ENCODE measurements at places on chromosomes 4 and X. TPM values are rescaled to one million over a fixed set of nuclear protein-coding genes. Genes with fewer than 3 reads are reported as not detected.

Gene TBC1D19
- total RNA-seq = 12.6 TPM

Gene ABLIM2
- total RNA-seq = 1.6 TPM

Gene EGFL6
- not detected for total RNA-seq

Gene NOX1
- not detected for total RNA-seq

Gene ADH1B
- total RNA-seq = not detected

Gene COMMD8
- total RNA-seq = 22.7 TPM

Gene GUCY1A1
- total RNA-seq = 0.17 TPM

Gene CTAG1A
- total RNA-seq = not detected

Gene UTP14A
- 55.4 TPM for total RNA-seq

DNA sequence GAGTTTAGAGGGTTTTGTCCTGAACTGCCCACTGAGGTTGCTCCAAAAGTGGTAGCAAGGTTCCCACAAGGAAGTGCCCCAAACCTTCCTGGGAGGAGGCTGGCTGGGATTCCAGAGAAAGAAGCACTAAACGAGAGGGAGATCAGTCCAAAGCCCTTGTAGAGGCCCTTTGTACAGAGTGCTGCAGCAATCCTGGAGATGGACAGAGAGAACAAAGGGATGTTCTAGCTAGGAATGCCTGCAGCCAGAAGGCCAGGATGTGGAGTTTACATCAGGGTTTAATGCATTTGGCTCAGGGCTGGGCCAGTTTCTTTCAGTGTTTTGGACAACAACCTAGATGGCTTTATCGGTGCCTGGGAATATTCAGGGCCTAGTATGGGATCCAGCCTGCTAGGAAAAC, 2155.1 kb upstream of the AGA start:
- no peaks in the 10 kb centered on the region for H3K4me1 ChIP-seq
- no peak overlapping the region for H3K4me3 ChIP-seq
- no peaks in the 10 kb centered on the region for H3K27me3 ChIP-seq
- H3K36me3 ChIP-seq = no peaks in the 10 kb centered on the region
- H3K27ac ChIP-seq = no peak overlapping the region

DNA sequence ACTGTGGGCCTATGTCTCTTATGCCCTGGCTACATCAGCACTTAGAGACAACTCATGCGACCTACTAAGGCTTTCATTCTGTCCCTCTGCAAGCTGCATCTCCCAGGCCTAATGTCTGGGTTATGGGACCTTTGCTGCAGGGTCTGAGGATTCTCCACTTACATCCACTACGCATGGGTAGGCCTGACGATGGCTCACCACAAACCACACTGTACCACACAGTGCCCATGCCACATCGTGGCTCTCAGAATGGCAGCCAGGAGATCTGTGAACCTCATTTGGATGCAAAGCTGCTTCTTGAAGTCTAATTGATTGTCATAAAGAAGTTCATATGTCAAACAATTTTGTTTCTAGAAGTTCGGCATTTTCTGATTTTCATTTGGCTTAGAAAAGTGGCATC, 84.6 kb upstream of the BEND4 start:
- no peak overlapping the region for H3K27ac ChIP-seq
- H3K4me1 ChIP-seq = no peaks in the 10 kb centered on the region
- no peaks in the 10 kb centered on the region for H3K36me3 ChIP-seq
- DNase-seq = no peak

- H3K4me3 ChIP-seq = no peak overlapping the region
- H3K27me3 ChIP-seq = no peaks in the 10 kb centered on the region
- H3K27ac ChIP-seq = no peak overlapping the region
- DNase-seq = no peak
Observed at GRCh38 chrX:10773318-10773717, 152.9 kb upstream of the MID1 start.

GRCh38 chr4:160563552-160564282, 1460.8 kb downstream of the RAPGEF2 start:
- DNase-seq = no peak
- no peaks in the 10 kb centered on the region for H3K36me3 ChIP-seq
- H3K27me3 ChIP-seq = no peaks in the 10 kb centered on the region
- no peak overlapping the region for H3K27ac ChIP-seq
- no peak overlapping the region for H3K4me3 ChIP-seq
- no peaks in the 10 kb centered on the region for H3K4me1 ChIP-seq

DNA sequence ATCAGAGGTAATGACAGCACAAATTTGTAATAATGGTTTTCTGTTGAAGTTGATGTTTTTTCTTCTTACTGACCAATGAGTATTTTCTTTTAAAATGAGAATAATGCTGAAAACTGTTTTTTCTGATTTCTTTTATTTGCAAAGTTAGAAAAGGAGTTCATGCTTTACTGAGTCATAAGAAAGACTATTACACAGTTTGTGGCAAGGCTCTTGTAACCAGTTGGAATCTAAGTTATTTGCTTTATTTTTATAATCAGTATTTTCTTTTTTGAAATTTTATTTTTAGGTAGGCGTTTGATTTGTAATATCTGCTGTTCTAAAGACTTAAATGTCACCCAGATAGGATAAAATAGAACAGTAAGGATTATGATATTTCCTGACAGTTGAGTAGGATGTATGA, 25.5 kb downstream of the ANAPC4 start:
- DNase-seq = no peak
- H3K4me1 ChIP-seq = no peaks in the 10 kb centered on the region

- no peak for DNase-seq
- H3K4me1 ChIP-seq = 0 out of 2 replicates have a peak, but pooled peaks cover 8% of the 10 kb centered on the region
- peaks cover 18% of the 10 kb centered on the region for H3K36me3 ChIP-seq
- no peak overlapping the region for H3K4me3 ChIP-seq
- H3K27ac ChIP-seq = no peak overlapping the region
Observed at GRCh38 chr4:142420311-142421095, 425.6 kb downstream of the INPP4B start.

DNA sequence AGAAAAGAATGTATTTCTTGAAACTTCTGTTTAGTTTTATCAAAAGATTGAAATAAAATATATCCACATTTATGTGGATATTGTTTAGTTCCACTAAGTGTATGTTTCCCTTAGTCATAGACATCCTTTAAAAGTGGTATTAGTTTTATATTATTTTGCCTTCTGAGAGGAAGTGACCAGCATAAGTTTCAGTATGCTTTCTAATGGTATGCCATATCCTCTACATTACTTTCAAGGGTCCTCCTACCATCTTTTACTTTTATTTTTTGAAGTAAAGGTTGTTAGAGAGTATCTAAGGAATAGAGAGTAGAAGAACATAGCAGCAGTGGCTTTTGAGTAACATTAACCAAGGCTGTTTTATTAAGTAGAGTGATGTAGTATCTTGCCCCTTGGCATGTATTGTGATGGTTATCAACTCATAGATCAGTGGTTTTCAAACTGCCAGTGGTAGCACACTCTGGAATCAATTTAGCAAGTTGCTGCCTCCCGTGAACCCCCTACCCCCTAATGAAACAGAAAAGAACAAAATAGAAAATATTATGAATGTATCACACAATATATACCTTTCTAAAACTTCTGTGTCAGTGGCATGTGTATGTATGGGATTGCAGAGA, 44.8 kb downstream of the RBPJ start:
- H3K36me3 ChIP-seq = no peaks in the 10 kb centered on the region
- no peak overlapping the region for H3K27ac ChIP-seq
- H3K4me1 ChIP-seq = no peaks in the 10 kb centered on the region
- no peak overlapping the region for H3K4me3 ChIP-seq

DNA sequence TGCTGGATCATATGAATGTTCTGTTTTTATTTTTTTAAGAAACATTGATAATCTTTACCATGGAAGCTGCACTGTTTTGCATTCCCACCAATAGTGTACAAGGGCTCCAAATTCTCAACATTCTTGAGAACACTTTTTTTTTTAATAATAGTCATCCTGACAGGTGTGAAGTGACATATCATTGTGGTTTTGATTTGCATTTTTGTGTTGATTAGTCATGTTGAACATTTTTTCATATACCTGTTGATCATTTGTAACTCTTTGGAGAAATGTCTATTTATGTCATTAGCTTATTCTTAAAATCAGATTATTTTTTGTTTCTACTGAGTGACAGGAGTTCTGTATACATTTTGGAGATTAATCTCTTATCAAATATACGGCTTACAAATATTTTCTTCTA, 408.5 kb downstream of the GLUD2 start:
- no peaks in the 10 kb centered on the region for H3K4me1 ChIP-seq
- H3K4me3 ChIP-seq = no peak overlapping the region
- DNase-seq = no peak

GRCh38 chr4:168751263-168752225, 254.7 kb downstream of the PALLD start:
- H3K4me3 ChIP-seq = no peak overlapping the region
- no peak overlapping the region for H3K27ac ChIP-seq
- DNase-seq = no peak

DNA sequence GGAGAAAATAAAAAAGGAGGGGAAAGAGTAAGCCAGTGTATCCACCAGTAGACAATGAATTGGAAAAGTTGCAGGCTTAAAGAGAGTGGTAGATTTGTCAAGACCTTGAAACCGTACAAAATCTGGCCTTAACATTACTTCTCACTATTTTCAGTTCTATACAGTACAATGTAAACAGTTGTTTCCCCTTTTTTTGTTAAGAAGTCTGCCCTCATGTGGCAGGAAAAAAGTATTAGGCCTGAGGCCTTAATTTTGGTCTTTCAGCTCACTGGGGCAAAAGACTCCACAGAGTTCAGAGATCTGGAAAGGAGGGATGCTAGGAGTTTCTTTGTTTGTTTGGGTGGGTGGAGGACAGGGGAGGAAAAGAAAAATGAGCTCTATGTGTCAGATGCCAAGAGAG, 92.8 kb upstream of the CCDC160 start:
- no peak for DNase-seq
- no peaks in the 10 kb centered on the region for H3K4me1 ChIP-seq
- no peaks in the 10 kb centered on the region for H3K36me3 ChIP-seq
- no peaks in the 10 kb centered on the region for H3K27me3 ChIP-seq
- no peak overlapping the region for H3K4me3 ChIP-seq

GRCh38 chr4:111228874-111229273, 606.0 kb upstream of the PITX2 start:
- H3K4me3 ChIP-seq = no peak overlapping the region
- H3K36me3 ChIP-seq = no peaks in the 10 kb centered on the region
- H3K4me1 ChIP-seq = no peaks in the 10 kb centered on the region
- DNase-seq = no peak

DNA sequence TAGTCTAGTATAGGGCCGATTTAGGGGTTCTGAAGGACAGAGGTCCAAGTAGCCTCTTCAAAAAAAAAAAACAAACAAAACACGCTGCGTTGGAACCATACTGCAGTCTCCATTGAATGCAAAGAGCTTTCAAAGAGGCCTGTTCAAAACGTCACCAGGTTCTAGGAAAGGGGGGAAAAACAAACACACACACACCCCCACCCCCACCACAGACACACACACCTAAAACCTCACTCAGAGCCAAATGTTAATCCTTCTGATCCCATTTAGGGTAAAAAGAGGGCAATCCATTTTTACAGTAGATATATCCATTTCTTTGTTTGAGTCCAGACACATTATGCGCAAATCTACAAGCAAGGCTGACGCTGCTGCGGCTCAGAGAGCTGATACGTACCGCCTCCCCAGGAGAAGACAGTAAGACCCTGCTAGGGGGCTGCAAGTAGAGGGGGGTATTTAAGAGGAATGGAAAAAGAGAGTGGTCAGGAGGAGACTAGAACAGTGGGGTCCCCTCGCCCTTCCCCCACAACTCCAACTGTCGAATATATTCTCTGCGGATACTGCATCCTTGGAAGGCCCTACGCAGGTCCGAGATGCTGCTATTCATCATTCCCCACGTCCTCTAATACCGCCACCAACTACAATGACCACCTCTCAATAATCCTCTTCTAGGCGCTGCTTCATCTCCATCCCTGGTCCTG, 1.3 kb downstream of the NKRF start:
- H3K4me1 ChIP-seq = peaks cover 29% of the 10 kb centered on the region
- peaks cover 16% of the 10 kb centered on the region for H3K36me3 ChIP-seq
- no peak overlapping the region for H3K27ac ChIP-seq
- H3K27me3 ChIP-seq = no peaks in the 10 kb centered on the region
- no peak for DNase-seq
- H3K4me3 ChIP-seq = peak overlapping the region; percentile 79

- no peak overlapping the region for H3K4me3 ChIP-seq
- no peak for DNase-seq
- no peaks in the 10 kb centered on the region for H3K36me3 ChIP-seq
- H3K27ac ChIP-seq = no peak overlapping the region
Observed at GRCh38 chrX:102491766-102492165, 20.2 kb upstream of the TCP11X2 start.

GRCh38 chrX:13081395-13082205, 37.2 kb upstream of the FAM9C start:
- no peaks in the 10 kb centered on the region for H3K4me1 ChIP-seq
- no peak overlapping the region for H3K27ac ChIP-seq
- no peak overlapping the region for H3K4me3 ChIP-seq
- H3K36me3 ChIP-seq = no peaks in the 10 kb centered on the region

- no peaks in the 10 kb centered on the region for H3K36me3 ChIP-seq
- DNase-seq = no peak
- H3K4me3 ChIP-seq = no peak overlapping the region
- no peaks in the 10 kb centered on the region for H3K27me3 ChIP-seq
- no peak overlapping the region for H3K27ac ChIP-seq
Observed at GRCh38 chrX:78619834-78620233, 39.3 kb downstream of the RTL3 start.

DNA sequence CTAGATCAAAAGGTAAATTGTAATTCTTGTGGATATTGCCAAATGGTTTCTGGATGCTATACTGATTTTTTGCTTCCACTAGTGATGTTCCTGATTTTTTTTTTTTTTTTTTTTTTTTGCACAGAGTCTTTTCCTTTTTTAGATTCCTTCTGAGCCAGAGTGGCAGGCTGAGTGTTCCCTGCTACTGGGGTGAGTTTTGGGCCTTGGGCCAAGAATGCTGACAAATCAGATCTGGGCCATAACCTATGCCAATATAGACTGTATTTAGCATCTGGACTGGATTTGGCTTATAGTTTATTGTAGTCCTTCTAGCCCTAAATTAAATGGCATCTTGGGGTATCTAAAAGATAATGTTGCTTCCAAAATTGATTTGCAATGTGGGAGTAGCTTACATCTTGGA, 52.8 kb downstream of the REPS2 start:
- no peaks in the 10 kb centered on the region for H3K27me3 ChIP-seq
- no peaks in the 10 kb centered on the region for H3K4me1 ChIP-seq
- no peak for DNase-seq
- H3K36me3 ChIP-seq = no peaks in the 10 kb centered on the region

Measured in PC-9 (cell line).